ENCODE measurements at places on chromosomes 16 and 17.

GRCh38 chr17:40035162-40035559, 19.0 kb downstream of the MED24 start:
- no peak for DNase-seq

GRCh38 chr17:58783380-58783779, 27.7 kb downstream of the PPM1E start:
- DNase-seq = no peak

DNA sequence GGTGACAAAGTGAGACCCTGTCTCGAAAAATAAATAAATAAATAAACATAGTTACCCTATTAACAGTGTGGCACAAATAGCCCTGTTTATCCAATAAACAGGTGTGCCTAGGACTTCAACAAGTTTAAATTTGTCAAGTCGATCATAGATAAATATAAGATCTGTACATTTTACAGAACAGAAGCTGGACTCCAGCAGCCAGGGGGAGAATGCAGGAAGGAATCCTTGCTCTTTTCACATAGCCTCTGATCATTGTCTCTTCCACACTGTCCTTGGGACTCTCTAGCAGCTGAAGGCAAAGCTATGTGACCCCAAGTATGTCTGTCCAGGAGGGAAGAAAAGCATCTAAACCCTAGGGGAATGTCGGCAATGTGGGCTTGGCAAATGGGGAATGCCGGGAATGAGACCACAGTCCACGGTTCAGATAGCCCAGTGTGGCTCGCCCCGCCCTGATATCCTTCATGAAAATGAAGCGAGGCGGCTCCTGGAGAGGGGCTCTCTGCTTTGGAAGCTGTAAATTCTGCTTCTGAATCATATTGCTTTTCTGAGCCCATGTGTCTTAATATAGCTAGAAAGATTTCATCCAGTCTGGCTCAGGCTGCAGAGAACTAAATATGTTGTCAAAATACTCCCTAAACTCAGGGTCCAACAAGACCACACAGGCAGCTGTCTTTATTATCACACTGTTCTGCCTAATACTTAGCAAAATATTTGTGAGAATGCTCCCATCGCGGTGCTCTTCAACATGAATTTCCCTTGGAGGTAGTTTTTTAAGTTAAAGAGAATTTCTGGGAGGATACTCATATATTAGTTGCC, 24.9 kb upstream of the GRB2 start:
- no peak for DNase-seq

DNA sequence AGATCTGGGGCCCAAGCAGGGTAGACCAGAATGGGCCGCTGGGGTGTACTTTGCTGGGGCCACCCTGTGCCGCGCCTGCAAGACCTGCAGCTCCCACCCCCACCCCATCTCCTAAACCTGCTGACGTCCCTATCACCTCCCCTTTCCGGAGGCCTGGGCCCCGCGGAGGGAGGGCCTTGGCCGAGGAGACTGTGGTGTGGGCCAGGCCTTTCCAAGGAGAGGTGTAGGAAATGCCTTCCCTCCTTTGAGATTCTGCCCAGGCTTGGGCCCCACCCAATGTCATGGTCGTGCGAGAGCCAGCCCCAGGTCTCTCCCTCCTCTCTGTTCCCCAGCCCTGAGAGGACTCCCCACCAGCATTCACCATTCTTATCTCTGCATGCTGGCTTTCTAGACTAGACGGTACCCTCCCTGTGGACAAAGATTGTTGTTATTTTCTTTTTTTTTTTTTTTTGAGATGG, 3.9 kb upstream of the WFIKKN2 start:
- no peak for DNase-seq

- DNase-seq = no peak
These were observed 40.1 kb downstream of the IL4R start for GRCh38 chr16:27353853-27354252.

- no peak for DNase-seq
These were observed 50.2 kb downstream of the GRB7 start for GRCh38 chr17:39787743-39788484.

- DNase-seq = no peak
These were observed 24.2 kb upstream of the ABCA9 start for GRCh38 chr17:69084911-69085310.

- DNase-seq = no peak
These were observed 704.1 kb downstream of the CDH11 start for GRCh38 chr16:64417711-64418227.

DNA sequence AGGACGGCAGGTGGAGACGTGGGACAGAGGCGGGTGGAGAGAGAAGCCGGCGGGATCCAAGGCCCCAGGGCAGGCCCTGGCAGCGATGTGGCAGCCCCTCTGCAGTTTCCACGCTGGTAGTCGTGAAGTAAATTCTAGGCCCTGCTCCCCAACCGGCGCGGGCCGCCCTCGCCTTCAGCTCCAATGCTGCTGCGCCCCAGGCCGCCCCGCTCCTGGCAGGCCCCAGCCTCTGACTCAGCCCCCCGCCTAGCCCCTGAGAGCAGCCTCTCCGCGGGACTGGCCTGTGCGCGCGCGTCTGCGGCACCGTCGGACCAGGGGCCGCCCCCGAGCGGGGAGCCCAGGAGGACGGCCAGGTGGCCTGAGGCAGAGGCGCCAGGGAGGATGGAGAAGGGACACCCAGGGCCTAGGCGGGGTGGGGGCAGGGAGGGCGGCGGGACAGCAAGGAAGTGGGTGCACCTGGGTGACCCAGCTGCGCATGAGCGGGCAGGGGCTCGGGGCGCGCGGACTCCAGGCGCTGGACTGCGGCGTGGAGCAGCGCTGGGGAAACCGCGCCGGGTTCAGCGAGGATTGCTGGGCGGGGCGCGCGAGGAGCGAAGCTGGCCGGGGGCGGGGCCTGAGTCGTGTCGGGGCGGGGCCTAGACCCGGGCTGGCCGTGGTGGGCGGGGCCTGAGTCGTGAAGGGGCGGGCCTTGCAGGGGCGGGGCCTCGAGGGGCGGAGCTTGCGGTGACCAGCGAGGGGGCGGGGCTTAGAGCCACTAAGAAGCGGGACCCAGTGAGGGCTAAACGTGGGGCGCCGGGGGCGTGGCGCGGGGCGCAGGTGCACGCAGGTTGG, 29.6 kb downstream of the ZNF778 start:
- peak; percentile 99 for DNase-seq

DNA sequence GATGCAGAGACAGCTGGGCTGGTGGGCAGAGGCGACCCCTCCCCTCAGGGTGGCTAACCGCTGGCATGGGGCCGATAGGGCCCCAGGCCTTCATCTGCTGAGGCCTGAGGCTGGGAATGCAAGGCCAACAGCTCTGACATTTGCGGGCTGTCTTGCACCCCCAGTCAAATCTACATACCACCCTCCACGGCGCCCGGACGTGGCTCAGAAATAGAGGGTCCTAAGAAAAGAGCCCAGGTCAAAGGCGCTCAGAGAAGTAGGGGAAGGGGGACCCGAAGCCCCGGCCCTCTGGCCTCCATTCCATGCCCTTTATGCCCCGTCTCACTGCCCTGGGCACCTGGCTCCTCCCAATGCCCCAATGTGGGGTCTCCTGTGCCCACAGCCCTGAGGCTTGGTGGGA, 142.3 kb downstream of the C16orf78 start:
- DNase-seq = no peak

DNA sequence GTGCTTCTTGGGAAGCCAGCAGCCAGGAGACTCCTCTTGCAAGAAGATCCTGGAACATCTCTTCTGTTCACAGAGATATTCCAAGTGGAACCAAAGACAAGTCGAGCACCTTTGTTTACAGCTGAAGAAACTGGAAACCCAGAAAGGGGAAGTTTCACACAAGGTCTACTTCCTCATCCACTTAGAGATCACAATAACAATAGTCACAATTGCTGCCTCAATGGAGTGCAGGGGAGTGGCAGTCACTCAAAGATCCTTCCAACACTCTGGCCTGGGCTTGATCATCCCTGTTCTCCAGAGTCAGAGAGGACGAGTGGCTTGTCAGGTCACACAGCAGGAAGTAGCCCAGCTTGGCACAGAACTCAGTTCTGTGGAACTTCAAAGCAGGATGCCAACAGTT, 46.9 kb upstream of the SIAH1 start:
- DNase-seq = no peak

GRCh38 chr16:57513371-57514102, 22.8 kb downstream of the CCDC102A start:
- no peak for DNase-seq

- peak; percentile 51 for DNase-seq
These were observed 671 bp downstream of the DGKE start for GRCh38 chr17:56834380-56835263.

GRCh38 chr16:84036131-84036530, 6.5 kb downstream of the SLC38A8 start:
- no peak for DNase-seq

GRCh38 chr16:50275428-50276325, 9.3 kb downstream of the ADCY7 start:
- no peak for DNase-seq

Measured in activated CD8-positive, alpha-beta memory T cell treated with anti-CD3 and anti-CD28 coated beads for 48 hours (primary cell).